ENCODE measurements at places on chromosomes 1 and 21.

GRCh38 chr1:111516005-111516535, 12.6 kb upstream of the ADORA3 start:
- DNase-seq, result peak; percentile 22

DNA sequence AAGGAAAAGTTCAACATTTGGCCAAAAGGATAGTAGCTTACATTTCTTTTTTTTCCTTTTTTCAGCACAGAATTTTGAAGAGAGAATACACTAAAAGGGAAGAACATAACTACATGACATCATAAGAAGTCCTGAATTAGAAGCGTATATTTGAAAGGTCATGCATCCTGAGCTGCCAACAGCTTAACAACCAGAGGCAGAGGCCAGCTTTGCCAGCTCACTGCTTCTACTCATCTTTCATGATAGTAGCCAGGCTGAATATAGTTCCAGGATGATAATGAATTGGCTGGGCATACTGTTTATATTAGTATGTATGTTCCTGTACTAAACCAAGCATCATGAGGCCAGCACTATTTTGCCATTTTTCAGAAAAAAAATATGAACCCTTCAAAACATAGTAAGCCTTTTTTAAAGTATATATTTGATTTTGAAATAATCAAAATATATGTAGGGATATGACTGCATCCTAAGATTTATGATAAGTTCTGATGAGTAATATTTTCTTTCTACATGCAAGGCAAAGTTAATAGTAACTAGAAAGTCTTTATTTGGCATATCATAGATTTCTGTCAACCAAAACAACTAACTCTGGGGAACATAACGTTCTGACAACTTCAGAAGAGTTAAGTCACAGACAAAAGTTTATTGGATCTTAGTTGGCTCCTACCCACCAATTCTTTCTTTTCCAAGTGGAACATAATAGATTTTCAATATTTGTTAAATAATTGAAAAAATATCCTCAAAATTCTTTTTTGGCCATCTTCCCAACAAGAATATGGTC, 123.2 kb downstream of the DPYD start:
- no peak for DNase-seq

GRCh38 chr21:21530680-21531079, 532.5 kb downstream of the NCAM2 start:
- DNase-seq, result no peak

- peak; percentile 48 for DNase-seq
Measured at GRCh38 chr1:212858461-212859265, 588 bp downstream of the FLVCR1 start.

DNA sequence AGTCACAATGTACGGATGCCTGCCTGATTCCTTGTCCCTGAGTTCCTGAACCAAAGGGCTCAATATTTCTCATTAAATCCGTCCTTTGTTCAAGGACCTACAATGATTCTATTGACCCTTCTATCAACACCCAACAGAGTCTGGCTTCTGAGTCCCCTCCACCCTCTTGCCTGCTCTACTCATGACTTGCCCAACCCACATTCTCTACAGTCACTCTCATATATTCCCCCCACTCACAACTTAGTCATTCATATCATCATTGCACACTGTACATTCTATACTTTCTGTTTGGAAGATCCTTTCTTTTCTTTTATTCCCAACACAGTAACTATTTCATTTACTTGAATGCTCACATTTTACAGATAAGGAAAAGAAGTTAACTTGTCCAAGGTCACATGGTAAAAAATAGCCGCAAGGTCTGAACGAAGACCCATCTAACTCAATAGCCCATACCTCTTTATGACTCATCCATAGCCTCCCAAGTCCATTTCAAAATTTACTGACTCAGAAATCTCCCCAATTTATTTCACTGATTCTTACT, 3.6 kb downstream of the OTUD7B start:
- no peak for DNase-seq

DNA sequence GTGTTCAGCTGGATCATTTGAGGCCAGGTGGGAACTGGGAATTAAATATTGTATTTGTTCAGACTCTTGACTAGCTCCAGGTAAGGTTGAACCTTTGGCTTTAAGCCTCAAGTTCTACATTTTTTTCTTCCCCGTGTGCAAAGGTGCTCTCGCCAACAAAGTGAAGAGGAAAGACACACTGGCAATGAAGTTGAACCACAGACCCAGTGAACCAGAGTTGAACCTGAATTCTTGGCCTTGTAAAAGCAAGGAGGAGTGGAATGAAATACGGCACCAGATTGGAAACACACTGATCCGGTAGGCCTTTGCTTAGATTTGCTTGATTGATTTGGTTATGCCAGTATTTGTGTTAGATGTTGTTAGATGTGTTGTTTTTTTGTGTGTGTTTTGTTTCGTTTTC, 25.5 kb upstream of the RCC1 start:
- DNase-seq, result no peak

- DNase-seq, result peak; percentile 55
Measured at GRCh38 chr21:38813547-38813946, 7.8 kb downstream of the ETS2 start.

DNA sequence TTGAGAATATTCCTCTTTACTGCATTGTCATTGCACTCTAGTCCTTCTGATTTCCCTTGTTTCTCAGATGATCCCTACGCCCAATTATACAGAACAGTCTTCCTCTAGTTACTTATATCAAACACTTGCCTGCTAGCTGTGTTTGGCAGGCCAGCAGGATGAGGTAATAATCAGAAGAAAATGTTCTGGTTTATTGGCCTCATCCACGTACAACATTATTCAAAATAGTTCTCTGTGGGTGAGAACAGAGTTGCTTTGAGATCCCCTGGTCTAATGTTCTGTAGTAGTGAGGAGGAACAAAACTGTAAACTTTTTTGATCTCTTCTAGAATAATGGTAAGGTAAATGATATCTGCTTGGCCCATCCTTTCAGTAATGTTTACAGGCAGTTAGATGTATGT, 22.3 kb upstream of the C1orf105 start:
- DNase-seq, result no peak

GRCh38 chr1:115771847-115772457, 3.4 kb upstream of the CASQ2 start:
- DNase-seq, result peak; percentile 93

- no peak for DNase-seq
Measured at GRCh38 chr21:34197561-34197960, 124.2 kb downstream of the MRPS6 start.

GRCh38 chr1:205766038-205766437, 9.2 kb downstream of the RAB29 start:
- DNase-seq, result no peak

Measured in NCI-H1105 treated with DMSO at 0.1 percent for 48 hours (cell line).